Stimulated activated CD8-positive, alpha-beta memory T cell treated with anti-CD3 and anti-CD28 coated beads, Interleukin-4, amount 100 ng/mL, for 48 hours (primary cell): ENCODE measurements at places on chromosomes 13 and 19.
A peak's percentile ranks its signal among the peaks of the same experiment; 100 is the strongest.

DNA sequence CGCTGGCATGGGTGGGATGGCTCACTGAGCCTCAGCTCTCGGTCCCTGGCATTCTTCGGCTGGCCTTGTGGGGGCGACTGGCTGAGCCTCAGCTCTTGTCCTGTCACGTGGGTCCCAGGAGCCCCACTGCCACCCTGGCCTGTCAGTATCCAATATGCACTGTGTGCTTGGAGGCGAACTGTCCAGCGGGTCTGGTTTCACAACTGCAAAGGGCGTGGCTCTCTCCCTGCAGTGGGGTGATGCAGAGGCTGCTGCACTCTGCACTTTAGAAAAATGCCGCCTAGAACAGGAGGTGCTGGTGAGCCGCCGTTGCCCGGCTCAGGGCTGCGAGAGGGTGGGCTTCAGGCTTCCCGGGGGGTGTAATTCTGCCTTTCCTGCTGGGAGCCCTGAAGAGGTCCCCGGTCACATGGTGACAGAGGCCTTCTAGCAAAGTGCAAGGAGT lies 17.0 kb upstream of the TMEM255B start:
- DNase-seq, result no peak

- no peak for DNase-seq
Observed at GRCh38 chr13:27353708-27354107, 70.7 kb upstream of the GTF3A start.

DNA sequence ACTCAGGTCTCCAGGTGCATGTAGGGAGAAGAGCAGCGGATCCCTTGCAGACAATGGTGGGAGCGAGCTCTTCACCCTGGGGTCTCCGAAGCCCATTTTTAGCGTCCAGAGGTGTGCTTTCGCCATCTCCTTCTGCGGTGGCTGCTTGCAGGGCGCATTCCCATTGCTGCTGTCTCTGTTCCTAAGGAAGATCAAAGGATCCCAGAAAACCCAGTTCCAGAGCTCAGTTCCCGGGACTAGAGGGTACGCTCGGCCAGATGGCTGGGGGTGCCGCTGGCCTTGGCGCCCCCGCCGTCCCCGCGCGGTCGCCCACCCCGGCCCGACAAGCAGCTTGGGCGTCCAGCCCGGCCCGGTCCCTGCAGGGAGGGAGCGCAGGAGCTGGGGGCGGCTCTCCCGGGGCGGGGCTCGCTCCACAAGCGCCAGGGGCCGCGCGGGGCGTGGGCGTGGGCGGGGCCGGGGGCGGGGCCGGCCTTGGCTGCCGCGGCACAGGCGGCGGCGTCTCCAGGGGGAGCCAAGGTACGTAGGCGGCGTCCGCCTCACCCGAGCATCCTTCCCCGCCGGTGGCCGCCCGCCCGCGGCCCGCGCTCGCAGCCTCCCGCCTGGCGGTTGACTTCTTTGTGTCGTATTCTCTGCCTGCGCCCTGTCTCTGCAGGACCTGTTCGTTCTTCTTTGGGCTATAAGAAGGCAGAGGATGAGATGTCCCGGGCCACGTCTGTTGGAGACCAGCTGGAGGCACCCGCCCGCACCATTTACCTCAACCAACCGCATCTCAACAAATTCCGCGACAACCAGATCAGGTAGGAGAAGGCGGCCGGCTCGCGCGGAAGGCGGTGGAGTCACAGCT lies 96.8 kb downstream of the ATP8A2 start:
- DNase-seq, result peak; percentile 33

- DNase-seq, result peak; percentile 95
Observed at GRCh38 chr19:12884926-12885748, 1.9 kb downstream of the KLF1 start.

DNA sequence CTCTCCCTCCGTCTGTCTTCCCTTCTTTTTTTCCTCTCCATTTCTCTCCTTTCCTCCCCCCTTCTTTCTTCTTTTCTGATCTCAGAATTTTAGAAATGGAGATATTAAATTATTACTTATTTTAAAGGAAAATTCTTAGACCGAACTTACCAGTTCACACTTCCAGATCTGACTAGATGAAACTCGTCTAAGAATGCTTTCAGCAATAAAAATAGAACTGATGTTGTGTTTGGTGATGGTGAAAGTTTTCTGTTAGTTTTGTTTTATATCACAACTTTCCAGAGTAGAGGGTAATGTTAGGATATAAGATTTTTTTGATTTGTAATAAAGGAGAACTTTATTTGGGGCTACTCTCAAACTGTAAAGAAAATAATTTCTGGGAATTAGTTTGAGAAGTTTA lies 29.9 kb downstream of the UCHL3 start:
- DNase-seq, result no peak

GRCh38 chr13:21594715-21595545 lies 9.0 kb downstream of the MICU2 start:
- DNase-seq, result no peak

DNA sequence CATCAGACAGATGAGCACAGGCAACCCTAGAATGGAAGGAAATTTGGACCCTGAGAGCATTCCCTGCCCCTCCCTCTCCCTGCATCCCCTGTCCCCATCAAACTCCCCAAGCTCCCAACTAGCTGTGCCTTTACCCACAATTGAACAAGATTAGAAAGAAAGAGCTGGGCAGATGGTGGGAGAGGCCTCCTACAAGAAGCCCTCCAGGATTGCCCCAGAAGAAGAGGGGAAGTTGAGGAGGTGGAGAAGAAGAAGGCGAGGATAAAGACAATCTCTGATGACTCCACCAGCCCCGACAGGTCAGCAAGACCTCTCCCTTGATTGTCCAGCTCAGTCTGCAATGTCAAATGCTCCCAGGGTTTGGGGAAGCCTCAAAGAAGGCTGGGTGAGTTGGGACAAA lies 11.9 kb downstream of the UNC13A start:
- no peak for DNase-seq

DNA sequence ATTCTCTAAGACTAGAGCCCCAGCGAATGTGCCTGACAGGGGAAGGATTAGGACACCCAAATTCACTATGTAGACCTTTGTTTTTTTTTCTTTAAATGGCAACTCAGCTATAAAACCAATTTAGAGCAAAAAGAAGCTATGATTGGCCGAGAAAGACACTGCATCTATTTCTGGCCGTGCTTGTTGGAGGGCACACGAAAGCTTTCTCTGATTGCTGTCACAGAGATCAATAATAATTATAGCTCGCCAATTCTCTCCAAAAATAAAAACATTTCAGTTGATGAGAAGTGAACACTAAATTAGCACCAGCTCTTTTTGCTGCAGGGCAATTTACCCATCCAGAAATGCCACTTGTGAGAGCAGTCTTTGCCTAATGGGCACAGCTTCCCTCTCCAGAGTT lies 31.2 kb downstream of the CBY2 start:
- DNase-seq, result no peak
